ENCODE measurements at places on chromosomes 16 and 17.

DNA sequence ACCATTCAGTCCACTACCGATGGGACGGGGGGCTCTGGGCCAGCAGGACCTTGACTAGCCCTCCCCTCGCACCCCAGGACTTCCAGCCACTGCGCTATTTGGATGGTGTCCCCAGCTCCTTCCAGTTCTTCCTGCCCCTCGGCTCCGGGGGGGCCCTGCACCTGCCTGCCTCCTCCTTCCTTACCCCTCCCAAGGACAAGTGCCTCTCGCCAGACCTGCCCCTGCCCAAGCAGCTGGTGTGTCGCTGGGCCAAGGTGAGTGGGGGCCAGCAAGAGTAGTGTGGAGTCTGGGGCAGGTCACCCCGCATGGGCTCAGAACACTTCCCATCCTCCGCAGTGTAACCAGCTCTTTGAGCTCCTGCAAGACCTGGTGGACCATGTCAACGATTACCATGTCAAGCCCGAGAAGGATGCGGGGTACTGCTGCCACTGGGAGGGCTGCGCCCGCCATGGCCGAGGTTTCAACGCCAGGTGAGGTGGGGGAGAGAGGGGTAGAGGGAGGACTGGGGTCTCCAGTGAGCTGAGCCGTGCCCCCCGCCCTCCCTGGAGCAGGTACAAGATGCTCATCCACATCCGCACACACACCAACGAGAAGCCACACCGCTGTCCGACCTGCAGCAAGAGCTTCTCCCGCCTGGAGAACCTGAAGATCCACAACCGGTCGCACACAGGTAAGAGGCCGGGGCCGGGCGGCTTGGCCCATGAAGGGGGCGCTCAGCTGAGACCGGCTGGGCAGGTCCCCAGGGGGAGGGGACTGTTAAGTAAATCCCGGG lies 16.2 kb downstream of the PAM16 start:
- no peak for DNase-seq

- DNase-seq: peak; percentile 97
Measured at GRCh38 chr16:85394456-85395206, 218.5 kb upstream of the GSE1 start.

DNA sequence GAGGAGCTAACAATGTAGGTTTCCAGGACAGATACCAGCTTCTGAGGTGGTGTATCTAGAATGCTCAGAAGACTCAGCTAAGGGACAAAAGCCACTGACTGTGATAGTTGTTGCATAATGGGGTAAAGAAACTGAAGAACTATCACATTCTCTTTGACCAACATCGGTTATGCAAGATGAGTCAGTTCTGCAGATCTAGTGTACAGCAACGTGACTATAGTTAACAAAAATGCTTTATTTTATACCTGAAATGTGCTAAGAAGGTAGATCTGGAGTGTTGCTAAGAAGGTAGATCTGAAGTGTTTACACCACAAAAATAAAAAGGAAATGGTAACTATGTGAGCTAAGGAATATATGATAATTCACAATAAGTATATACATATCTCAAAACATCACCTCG lies 2.5 kb downstream of the KRTAP9-6 start:
- no peak for DNase-seq

GRCh38 chr16:53262645-53263044 lies 171.6 kb upstream of the RBL2 start:
- DNase-seq: no peak

GRCh38 chr16:53159781-53160436 lies 105.1 kb downstream of the CHD9 start:
- peak; percentile 29 for DNase-seq

DNA sequence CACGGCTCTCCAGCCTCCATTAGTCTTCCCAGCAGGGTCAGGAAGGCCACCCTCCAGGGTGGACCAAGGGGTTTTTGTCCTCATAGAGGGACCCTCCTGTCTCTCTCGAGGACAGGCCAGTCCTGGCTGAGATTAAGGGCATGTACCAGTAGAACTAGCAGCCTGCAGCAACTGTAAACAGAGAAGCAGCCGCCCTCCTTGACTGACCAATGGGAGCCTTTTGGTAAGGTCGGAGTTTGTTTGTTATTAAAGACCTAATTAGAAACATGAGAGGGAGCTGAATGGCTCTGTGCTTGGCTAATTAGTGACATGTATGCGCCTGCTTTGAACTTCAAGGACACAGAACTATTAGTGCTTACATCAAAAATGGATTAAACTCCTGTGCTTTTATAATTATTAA lies 80.0 kb downstream of the CCDC182 start:
- DNase-seq: no peak

GRCh38 chr17:82301300-82301915 lies 16.0 kb downstream of the CD7 start:
- no peak for DNase-seq

DNA sequence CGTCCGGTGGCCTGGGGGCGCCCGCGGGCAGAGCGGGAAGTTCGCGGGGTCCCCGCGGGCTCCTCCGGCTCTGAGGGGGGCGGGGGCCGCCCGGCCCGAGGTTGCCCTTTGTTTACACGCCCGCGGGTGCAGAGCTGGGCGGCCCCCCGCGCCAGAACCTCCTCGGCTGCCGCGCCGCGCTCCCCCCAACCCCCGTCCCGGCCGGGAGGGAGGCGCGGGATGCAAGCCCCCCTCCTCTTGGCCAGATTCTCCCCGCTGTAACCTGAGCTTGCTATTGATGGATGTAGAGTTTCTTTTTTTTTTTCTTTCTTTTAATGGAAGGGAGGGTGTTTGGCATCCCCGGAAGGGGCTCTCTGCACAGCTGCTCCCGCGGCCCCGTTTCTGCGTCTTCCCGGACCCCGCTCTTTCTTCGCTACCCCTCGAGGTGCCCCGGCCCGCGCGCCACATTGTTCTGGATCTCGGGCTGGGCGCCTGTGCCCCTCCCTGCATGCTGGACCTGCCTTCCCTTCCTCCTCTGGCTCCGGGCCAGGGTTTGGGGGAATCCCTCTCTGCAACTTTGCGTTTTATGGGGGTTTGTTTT lies 646 bp downstream of the CBX2 start:
- peak; percentile 68 for DNase-seq

DNA sequence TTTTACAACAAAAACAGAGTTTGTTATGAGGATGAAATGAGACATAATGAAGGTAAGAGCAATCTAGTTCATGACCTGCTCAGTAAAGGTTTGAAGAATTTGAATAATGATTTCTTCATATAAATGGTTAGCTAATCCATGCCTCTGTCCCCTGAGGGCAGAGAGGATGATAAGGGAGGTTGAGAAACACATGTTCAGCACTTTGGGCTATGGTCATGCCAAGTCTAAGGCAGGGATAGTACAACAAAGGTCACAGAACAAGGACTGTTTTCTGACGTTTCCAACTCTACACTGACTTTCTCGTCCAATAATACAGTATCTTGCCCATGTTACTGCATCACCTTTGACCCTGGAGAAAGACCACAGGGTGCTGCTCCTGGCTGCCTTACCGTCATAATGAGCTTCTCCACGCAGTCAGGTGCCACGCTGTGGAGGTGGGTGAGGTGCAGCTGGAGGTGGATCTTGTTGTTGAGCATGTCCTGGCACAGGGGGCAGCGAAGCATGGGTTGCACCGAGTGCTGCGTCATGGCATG lies 236.7 kb downstream of the ZFHX3 start:
- DNase-seq: no peak

- peak; percentile 63 for DNase-seq
Measured at GRCh38 chr17:74270333-74270732, 3.7 kb upstream of the DNAI2 start.

GRCh38 chr16:54346041-54346440 lies 59.5 kb upstream of the IRX3 start:
- no peak for DNase-seq

GRCh38 chr17:28136923-28137322 lies 94.4 kb downstream of the NLK start:
- no peak for DNase-seq

DNA sequence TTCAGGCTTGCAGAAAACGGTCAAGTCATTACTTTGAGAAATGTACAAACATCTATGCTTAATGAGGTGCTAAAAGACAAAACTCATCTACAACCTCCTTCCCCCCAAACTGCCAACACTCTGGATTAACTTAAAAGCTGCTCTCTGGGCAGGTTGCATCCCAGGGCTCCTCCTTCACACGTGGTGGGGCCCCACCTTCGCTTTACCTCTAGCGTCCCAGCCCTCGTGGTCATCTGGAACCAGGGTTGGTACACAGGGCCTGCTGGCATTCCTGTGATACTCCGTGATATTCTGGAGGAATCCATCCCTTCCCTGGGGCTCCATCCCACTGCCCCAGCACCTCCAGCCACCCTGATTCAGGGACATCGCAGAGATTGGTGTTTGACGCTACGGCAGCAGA lies 4.8 kb downstream of the METRNL start:
- DNase-seq: no peak

DNA sequence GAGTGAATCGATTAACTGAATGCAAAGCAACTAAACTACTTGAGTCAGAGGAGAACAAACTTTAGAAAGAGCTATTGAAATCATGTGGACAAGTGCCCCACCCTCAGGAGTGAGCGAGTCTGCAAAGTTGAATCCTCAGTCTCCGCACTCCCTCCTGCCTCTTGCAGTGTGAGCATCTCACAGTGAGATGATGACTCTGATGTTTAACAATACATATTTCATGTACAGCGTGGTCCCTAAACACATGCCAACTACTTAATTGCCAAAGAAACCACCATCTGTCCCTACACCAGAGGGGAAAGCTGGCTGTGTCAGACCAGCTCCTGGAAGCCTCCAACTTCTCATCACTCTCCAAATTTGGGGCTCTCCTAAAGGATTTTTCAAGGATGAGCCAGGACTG lies 31.2 kb downstream of the PIMREG start:
- DNase-seq: peak; percentile 51

- DNase-seq: no peak
Measured at GRCh38 chr17:58525239-58525638, 10.8 kb upstream of the MTMR4 start.

DNA sequence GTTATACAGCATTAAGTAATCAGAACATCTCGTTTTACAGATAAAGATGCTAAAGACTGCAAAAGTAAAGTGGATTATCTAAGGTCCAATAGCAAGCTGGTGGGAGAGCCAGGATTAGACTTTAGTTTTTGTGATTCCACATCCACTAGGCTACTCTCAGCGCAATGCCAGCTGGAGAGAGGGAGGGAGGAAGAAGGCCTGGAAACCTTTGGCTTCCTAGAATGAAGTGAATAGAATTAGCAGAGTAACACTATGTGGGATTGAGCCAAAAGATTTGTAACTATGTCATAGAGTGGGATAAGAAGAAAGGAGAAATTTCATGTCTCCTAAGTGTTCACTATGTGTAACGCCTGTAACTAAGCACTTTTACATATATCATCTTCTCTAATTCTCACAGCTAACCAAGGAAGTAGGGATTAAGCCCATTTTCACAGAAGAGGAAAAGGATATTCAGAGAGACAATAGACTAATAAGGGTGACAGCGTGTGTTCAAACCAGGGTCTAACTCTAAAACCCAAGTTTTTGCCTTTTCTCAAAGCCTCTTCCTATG lies 25.4 kb upstream of the NSRP1 start:
- no peak for DNase-seq

GRCh38 chr17:80924111-80924806 lies 67.4 kb upstream of the CHMP6 start:
- no peak for DNase-seq

GRCh38 chr17:62780269-62780668 lies 27.8 kb downstream of the MARCHF10 start:
- DNase-seq: peak; percentile 96

GRCh38 chr17:44780845-44781480 lies 22.2 kb downstream of the ADAM11 start:
- DNase-seq: no peak

- no peak for DNase-seq
Measured at GRCh38 chr17:81551458-81552243, 502 bp downstream of the FAAP100 start.

DNA sequence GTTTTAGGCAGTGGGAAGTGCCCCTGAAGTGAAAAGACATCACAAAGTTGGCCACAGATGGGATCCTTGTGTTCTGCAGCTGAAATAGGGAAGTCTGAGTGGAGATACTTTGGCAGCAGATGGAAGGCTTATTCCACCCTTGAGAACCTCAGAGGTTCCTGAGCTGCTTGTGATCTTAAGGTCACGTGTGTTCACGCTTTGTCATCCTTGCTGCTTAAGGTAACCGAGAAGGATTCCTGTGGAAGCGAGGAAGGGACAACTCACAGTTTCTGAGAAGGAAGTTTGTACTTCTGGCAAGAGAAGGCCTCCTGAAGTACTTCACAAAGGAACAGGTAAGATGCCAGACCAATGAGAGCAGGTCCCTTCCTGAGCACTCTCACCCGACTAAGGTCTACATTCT lies 12.2 kb downstream of the ADAP2 start:
- no peak for DNase-seq

DNA sequence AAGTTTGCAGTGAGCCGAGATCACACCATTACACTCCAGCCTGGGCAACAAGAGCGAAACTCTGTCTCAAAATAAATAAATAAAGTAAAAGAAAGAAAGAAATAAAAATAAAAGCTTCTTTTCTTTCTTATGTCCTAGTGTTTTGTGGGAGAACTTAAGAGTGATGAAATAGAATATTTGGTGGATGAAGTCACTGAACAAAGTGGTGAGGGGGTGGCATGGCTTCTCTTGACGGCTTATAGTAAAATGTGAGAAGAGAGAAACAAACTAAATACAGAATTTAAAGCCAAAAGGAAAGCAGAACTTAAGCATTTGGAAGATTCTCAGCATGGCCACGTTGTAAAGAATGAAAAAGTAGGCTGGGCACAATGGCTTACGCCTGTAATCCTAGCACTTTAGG lies 15.3 kb downstream of the SGF29 start:
- no peak for DNase-seq

DNA sequence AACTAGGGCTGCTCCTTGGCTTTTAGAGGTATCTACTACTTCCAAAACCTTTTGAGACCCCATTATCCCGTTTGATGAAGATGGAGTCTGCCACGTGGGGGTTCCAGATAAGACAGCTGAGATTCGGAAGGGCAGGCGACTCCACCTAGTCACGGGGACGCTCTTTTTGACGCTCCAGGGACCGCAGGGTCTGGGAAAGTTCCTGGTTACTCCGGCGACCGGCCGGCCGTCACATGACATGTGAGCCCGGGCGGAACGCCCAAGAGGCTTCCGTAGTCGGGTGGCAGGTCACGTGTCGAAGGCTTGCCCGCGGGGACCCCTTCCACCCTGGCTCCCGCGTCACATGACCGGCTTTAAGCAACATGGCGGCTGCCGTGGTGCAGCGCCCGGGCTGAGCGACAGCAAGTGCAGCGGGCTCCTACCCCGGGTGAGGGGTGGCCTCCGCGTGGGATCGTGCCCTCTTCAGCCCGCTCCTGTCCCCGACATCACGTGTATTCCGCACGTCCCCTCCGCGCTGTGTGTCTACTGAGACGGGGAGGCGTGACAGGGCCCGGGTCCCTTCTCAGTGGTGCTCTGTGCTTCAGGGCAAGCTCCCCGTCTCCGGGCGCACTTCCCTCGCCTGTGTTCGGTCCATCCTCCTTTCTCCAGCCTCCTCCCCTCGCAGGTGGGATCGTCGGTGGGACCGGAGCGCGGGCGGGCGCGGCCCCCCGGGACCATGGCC lies at the start of gene SPNS1:
Gene SPNS1, plus strand, starts transcription at position 342 of the 721 bp plus-strand sequence. Its CDS starts 374 bp downstream, at position 716.
- DNase-seq: peak; percentile 96
